Pancreas (tissue), 10 donors: ENCODE measurements at places on chromosomes 4 and X. TPM values are rescaled to one million over a fixed set of nuclear protein-coding genes. Genes with fewer than 3 reads are reported as not detected.
A peak's percentile ranks its signal among the peaks of the same experiment; 100 is the strongest.

DNA sequence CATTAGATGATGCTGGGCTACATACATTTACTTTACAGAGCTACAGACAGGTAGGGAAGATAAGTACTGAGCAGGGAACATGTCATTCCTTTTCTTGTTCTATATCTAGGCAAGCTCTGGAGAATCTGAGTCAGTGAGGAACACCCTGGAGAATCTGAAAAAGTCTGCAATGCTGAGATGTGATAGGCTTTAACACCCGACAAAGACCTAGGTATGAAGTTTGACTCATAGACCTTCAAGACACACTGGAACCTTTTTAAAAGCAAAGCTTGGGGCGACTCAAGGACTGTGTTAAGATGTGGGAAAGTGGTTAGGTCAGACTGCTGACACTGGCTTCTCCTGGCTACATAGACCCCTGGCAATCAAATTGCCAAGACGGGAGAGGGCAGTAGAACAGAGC lies 42.8 kb downstream of the OSTC start:
- DNase-seq: no peak

DNA sequence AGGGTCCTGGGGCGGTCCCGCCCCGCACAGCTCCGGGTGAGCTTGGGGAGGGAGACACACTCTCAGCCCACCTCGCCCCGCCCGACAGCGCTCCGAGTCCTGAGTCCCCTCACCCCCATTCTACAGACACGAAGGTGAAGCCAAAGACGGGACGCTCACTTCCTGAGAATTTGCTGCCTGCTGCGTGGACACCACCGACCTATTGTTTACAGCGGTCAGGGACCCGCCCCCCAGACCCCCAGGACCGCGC lies 796 bp upstream of the ZNF141 start:
- no peak for DNase-seq

GRCh38 chrX:22126327-22126726 lies 94.2 kb downstream of the PHEX start:
- no peak for DNase-seq

DNA sequence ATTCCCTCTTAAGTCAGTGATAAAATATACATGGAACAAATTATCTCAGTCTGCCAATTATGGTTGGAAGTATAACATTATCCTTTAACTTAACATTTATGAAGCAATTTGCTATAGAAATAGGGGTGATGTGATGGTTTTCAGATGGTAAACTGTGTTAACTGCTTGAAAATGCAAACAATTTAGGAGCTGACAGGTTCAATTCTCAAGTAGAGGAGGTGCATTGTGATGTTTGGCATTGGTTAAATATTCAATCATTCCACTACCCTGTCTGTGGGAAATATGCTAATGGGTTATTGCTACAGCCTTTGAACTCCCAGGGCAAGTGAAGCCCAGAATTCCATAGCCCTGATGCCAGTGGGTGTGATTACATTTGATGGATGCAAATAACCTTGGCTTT lies 243.4 kb upstream of the GK2 start:
- no peak for DNase-seq

- no peak for DNase-seq
Measured at GRCh38 chrX:48468693-48469691, 1.1 kb downstream of the SLC38A5 start.

Gene HTN1
- total RNA-seq: not detected

Gene NAT8L
- total RNA-seq: 3.0 TPM

DNA sequence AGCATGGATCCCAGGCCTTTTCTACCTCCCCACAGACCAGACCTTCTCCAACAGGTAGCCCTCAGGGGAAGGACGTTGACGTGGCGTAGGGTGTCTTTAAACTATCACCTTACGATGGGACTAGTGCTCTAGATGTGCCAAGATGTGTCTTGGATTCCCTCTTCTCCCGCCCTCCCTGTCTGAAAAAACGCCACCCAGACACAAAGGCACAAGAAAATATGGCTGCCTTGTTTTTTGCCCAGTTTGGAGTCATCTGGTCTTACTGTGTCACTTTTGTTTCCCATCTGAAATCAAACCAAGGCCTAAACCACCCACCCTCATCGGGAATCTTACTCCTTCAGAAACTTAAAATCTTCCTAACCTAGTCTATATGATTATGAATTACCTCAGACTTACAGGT lies 235.4 kb downstream of the OR13H1 start:
- no peak for DNase-seq

Gene RASSF6
- 5.8 TPM for total RNA-seq

Gene LDOC1
- 15.1 TPM for total RNA-seq

- DNase-seq: no peak
Measured at GRCh38 chrX:119121341-119121740, 6.3 kb downstream of the KIAA1210 start.

Gene GAGE12C
- not detected for total RNA-seq

GRCh38 chrX:112704187-112704586 lies 24.4 kb upstream of the LHFPL1 start:
- no peak for DNase-seq

DNA sequence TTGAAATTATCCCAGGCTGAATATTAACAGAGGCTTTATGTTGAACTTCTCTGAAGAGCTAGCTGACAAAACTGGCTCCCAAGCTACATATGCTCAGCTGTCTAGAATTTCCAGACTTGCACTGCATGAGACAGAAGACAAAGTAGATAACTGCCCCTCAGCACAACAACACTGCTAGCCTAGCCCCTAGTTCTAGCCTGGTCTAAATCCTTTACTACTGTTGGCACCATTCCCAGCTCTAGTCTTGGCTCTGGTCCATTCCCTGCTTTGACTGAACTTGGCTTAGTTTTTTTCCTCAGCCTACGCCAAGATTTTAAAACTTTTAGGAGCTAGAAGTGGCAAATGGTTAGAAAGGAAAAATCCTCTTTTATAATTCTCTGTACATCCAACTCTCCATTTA lies 7.6 kb upstream of the OPHN1 start:
- DNase-seq: no peak

DNA sequence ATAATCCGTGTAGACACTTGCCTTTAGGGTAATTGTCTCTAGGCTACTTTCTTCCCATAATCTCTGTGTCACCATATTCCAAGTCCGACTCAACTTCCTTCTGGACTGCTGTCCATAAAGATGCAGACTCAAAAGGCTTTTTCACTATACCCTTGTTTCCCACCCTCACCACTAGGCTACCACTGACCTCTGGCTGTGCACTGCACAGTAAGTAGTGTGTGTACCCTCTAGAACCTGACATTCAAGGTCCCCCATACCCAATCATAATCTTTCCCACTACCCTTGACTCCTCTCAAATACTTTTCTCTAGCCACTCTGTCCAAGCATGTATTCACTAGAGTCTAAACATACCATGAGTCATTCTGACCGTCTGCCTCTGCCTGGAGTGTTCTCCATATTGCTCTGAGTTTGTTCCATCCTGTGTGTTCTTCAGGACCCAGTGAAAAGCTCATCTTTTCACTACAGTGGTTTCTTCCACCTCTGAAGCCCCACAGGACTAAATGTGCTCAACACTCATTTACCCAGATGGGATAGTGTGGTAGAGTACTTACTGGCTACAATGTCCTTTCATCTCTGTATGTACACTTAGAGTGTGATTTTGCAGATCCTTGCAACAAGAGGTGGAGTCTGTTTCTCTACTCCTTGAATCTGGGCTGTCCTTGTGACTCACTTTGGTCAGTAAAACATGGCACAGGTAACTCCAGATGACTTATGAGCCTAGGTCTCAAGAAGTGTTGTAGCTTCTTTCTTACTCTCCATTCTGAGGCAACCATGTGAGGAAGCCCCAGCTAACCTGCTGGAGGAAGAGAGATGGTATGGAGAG lies 17.4 kb downstream of the JADE3 start:
- DNase-seq: no peak

Gene ADGRG4
- total RNA-seq: not detected

GRCh38 chrX:100600758-100601157 lies 16.0 kb downstream of the TNMD start:
- no peak for DNase-seq

DNA sequence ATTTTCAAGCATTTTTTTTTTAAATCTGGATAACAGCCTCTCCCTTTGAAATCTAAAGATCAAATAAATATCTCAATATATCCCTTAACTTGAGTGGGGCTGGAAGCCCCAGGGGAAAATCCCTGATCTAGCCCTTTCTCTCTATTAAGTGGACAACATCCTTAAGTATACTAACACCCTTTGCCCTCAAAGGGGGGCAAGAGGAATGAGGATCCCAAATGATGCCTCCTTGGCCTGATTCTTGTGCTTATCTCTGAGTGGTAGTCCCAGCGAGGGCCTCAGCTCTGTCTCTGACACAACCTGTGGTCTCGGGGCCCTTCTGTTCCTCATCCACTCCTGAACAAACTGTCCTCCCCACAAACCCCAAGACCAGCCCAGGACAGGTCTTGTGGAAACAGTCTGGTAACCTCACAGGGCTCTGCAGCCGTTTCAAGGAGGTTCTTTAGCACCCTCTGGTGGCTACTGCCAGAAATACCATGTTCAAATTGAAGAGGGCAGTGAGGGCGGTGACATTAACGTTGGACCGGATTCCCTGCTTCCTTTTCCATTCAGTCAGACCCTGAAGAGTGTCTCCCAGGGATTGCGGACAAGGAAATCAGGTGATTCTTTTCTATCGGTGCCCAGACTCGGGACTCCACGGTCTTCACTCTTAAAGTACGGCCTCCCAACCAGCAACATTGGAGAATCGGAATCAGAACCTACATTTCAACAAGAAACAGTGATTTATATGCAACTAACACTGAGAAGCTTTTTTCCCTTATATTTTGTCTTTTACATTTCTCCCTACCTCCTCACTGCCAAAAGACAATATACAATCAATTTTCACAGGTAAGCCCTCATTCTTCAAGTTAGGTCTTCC lies 13.0 kb downstream of the CXCL13 start:
- no peak for DNase-seq

- peak; percentile 36 for DNase-seq
Measured at GRCh38 chrX:40006106-40007017, 91.4 kb downstream of the BCOR start.

GRCh38 chrX:95760356-95760755 lies 924.3 kb upstream of the DIAPH2 start:
- no peak for DNase-seq

DNA sequence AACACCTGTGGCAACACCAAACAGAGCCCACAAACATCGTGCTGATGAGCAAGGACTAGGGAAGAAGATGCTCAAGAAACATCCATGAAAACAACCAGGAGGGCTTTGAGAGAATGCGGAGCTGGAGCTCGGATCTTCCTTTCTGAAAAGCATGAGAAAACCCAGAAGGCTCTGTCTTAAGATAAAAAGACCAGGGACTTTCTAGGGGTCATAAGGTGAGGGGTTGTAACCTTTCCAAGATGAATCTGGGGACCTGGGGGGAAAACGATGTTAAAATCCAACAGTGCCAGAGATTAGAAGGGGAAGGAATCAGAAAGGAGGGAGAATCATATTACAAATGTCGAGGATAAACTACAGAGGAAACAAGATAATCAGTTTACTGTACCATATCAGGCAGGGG lies 10.1 kb downstream of the GK2 start:
- DNase-seq: no peak

DNA sequence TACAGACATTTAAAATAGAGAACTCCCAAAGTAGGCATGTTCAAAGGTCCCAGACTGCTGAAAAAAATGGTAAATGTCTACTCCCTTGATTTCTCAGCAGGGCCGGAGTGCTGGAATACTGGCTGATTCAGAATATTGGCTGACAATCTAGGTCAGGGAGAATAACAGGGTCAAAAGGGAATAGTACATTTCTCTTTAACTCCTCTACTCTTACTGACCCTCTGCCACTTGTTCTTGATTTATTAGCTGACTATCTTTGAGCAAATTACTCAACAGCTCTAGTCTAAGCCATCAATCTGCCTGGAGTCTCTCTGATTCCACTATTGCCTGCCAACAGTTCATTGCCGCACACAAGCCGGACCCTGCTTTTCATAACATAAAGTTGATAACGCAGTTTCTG lies 19.7 kb upstream of the NWD2 start:
- DNase-seq: no peak
